ENCODE measurements at places on chromosomes 13 and 19. TPM values are rescaled to one million over a fixed set of nuclear protein-coding genes. Genes with fewer than 3 reads are reported as not detected.

GRCh38 chr19:49981603-49982593, 20.9 kb upstream of the SIGLEC11 start:
- DNase-seq, result no peak
- peaks cover 11% of the 10 kb centered on the region for H3K36me3 ChIP-seq
- H3K4me1 ChIP-seq, result no peaks in the 10 kb centered on the region
- no peak overlapping the region for H3K27ac ChIP-seq

Gene ZIC5
- 0.61 TPM for total RNA-seq

- no peak overlapping the region for H3K27ac ChIP-seq
- no peak overlapping the region for H3K4me3 ChIP-seq
- no peak for DNase-seq
- H3K36me3 ChIP-seq, result no peaks in the 10 kb centered on the region
Measured at GRCh38 chr13:91245288-91245687, 102.2 kb upstream of the MIR17HG start.

- no peaks in the 10 kb centered on the region for H3K27me3 ChIP-seq
- H3K27ac ChIP-seq, result 0 out of 2 replicates have a peak overlapping the region, but pooled peaks have one; percentile 29
- peaks cover 7% of the 10 kb centered on the region for H3K4me1 ChIP-seq
- H3K4me3 ChIP-seq, result no peak overlapping the region
Measured at GRCh38 chr13:103883698-103884097, 817.5 kb upstream of the SLC10A2 start.

Gene CLDN10
- total RNA-seq, result not detected

Gene AP2A1
- total RNA-seq, result 95.1 TPM
